Left ventricle myocardium superior (tissue), 1 donor: ENCODE measurements at places on chromosomes 4 and X. TPM values are rescaled to one million over a fixed set of nuclear protein-coding genes. Genes with fewer than 3 reads are reported as not detected.

DNA sequence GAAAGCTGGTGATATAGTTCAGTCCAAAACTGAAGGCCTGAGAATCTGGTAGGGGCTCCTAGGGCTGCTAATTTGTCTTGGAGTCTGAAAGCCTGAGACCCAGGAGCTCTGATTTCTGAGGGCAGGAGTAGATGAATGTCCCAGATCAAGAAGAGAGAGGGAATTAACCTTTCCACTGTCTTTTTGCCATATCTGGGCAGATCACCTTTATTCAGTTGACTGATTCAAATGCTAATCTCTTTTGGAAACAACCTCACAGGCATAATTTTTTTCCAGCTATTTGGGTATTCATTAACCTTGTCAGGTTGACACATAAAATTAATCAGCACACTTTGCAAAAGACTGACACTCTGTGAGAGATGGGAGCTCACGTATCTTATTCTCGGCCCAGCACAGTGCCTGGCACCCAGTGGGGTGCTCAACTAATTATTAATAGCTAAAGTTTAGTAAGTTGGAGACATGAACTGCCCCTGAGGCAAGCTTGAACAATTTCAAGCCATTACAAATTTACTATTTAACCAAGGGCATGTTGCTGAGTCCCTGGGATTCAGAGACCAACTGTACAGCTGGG lies 114.3 kb downstream of the CPEB2 start:
- DNase-seq, result no peak

GRCh38 chr4:12583275-12583674 lies 900.9 kb downstream of the RAB28 start:
- DNase-seq, result no peak

- DNase-seq, result peak; percentile 27
These were observed 4.2 kb upstream of the NYX start for GRCh38 chrX:41442824-41443550.

DNA sequence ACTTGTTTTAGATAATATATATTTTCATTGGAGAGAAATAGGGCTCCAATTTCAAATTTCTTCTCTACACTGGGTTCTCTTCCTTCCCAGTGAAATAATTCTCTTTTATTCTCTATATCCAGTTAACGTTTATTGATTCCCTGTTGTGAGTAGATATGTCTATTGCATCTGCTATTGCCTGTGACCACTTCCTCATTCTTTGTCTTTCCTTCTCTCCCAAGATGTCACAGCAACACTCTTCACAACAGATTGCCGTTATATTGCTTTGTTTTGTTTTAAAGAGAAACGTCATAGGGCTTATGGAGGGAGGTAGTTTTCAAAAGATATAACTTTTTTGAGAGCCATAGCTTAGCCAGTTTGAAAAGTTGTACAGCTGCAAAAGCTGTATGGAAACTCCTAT lies 343.8 kb downstream of the ARHGAP24 start:
- DNase-seq, result no peak

- no peak for DNase-seq
These were observed 186.5 kb upstream of the ATP6AP2 start for GRCh38 chrX:40394302-40394701.

DNA sequence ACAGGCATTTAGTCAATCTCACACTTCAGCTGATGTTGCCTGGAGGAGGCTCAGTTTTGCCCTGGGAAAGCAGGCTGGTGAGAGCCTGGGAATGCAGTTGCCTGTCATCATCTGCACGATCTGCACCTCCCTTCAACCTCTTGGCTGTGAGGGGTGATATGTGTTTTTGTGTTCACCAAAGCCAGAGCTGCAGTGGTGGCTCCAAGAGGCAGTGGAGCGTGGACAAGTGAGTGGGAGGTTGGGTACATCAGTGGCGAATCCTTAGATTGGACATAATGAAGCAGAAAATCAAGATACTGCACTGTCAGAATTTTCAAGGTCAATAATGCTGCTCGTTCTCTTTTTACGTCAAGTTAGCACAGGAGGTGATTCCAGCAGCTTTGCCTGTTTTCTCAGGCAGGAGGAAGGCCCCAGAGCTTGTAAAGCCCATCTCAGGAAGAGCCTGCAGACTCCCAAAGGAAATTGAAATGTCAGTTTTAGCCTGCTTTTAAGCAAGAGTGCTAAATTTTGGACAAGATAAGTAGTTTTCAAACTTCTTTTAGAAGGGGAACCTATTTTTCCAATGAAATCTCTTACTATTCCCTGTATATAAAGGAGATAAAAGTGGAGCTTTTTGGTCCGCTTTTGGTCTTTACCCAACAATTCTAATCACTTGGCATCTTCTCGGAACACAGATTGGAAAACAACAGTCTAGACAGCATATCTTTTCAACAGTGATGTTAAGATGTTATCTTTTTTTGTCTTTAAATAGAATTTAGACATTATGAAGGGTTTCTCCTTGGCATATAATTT lies 92.8 kb downstream of the FRAS1 start:
- no peak for DNase-seq

Gene IGSF1
- total RNA-seq, result 2.6 TPM

Gene RASL11B
- 4.1 TPM for total RNA-seq

Gene GPR82
- 0.27 TPM for total RNA-seq
